ENCODE measurements at places on chromosomes 1 and 21.
A peak's percentile ranks its signal among the peaks of the same experiment; 100 is the strongest.

DNA sequence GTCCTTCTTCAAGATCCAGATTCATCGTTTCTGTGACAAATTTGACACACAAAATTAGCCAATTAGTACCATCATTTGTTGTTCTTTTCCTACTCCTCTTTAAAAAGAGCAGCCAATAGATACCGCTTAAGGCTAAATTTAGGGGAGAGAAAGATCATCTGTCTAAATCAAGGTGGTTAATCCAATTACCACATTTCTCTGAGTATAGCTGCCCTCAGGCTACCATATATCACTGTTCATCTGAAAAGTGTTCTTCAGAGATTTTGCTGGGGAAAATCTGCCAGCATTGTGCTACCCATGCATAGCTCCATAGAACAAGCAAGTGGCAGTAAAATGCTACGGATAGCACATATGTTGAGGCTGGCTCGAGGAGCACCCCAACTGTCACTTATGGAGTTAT lies 110.3 kb upstream of the ESRRG start:
- no peak for DNase-seq

- no peak for DNase-seq
Observed at GRCh38 chr1:77545970-77546369, 136.5 kb downstream of the ZZZ3 start.

- DNase-seq, result no peak
Observed at GRCh38 chr1:180229483-180230415, at the start of gene LHX4. Gene LHX4, plus strand, starts transcription at chr1:180230264. Its CDS starts 266 bp downstream, at chr1:180230530.

GRCh38 chr1:153000294-153000693 lies 1.3 kb upstream of the SPRR3 start:
- no peak for DNase-seq

DNA sequence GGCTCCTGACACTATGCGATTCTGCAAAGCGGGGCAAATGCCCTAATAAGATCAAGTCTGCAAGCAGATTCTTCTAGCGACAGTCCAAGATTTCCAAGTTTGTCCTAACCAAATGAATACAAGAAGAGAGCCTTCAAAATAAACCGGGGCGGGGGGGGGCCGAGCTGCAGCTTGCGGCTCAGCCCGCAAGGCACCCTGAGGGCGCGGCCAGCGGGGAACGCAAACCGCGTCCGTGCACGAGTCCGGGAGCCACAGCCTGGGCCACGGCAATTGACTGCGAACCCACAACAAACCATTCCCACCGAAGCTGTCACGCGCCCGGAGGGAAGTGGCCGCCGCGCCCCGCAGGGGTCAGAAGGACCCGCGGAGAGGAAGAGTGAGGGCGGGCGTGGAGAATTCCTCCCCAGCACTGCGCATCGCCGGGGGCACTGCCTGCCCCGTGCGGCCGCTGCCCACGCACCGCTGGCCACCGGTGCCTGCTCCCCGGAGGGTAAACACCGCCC lies 687 bp downstream of the TGFBR3 start:
- peak; percentile 21 for DNase-seq

- DNase-seq, result no peak
Observed at GRCh38 chr1:230766318-230766717, 19.1 kb downstream of the CAPN9 start.

DNA sequence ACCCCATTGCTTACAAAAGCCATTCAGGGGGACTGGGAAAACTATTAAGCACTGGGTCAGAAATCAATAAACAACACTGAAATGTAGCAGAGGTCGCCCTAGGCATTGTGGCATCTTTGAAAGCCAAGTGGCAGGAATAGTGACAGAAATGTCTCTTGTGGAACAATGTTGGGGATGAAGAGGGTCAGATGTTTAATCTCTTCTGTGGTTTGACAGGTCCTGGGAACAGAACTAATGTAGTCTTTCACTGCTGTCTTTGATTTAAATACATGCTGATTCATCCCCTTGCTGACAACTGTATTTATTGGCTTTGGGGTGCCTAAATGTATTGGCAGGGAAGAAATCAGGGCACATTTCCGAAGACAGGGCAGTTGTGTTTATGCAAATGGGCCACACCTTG lies 194.8 kb downstream of the ATG4C start:
- DNase-seq, result no peak

GRCh38 chr1:236308827-236309226 lies 27.1 kb upstream of the ERO1B start:
- DNase-seq, result no peak
